ENCODE measurements at places on chromosomes 4 and X. TPM values are rescaled to one million over a fixed set of nuclear protein-coding genes. Genes with fewer than 3 reads are reported as not detected.

DNA sequence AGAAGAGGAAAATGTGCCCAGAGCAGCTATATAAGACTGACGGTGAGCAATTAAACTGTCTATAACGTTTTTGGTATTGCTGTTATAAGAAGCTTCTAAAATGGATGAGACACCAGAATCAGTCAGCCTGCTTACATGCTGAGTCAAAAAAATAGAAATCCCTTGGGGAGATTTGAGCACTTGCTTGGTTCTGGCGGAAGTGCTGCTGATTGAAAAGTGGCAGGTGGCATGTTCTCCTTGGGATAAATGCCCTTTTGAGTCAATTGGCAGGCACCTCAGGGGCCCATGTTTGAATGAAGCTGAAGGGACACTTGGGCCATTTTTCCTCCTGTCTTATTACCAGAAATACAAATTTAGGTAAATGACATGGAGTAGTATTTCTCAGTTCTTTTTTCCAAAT, 148.7 kb downstream of the PTCHD1 start:
- no peak for DNase-seq

GRCh38 chrX:19785647-19786046, 101.8 kb downstream of the SH3KBP1 start:
- DNase-seq: no peak

Gene RTL9
- 0.66 TPM for total RNA-seq

DNA sequence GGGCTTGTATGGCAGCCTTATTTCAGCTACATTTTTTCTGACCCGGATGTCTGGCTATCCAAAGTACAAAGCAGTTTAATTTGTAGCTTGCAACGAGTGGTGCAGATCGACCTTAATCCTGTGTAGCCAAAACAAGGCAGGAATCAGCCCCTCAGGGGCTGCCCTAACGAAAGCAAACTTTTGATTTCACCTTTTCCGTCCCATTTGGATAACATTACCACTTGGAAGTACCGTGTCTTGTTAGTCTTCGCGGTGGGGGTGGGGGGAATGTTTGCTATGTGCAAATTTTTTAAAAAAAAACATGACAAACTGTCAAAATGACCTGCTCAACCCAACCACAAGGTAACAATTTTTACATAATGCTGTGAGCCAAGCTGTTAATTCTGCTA, 766 bp upstream of the DNAJB14 start:
- no peak for DNase-seq

Gene PPP1R2C
- not detected for total RNA-seq

Gene TEX11
- total RNA-seq: not detected

DNA sequence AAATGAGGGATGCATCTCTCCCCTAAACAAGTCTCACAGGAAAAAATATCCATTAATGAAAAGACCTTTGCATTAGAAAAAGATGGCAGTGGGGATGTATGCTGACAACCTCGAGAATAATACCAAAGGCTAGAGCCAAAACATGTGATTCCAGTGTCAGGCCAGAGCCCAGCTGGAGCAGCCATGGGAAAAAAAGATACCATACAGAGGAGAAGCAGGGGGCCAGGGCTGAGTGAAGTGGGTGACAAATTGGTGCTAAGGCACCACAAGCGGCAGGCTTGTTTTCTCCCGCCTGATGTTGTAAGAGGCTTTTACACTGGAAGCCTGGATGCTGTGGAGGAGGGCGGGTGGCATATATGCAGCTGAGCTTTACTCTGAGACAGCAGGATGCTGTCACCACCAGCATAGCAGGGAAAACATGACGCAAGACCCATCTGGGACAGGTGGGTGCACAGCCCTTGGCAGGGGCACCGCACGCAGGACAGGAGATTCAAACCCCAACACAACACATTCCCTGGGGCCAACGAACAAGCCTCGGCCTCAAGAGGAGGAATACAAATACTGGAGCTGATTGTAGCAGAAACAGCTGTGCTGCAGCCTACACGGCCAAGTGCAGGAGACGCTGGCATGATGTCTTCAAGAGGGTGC, 91.9 kb downstream of the TSPAN5 start:
- DNase-seq: no peak
